Daoy (cell line): ENCODE measurements at places on chromosomes 16 and 17. TPM values are rescaled to one million over a fixed set of nuclear protein-coding genes. Genes with fewer than 3 reads are reported as not detected.

- DNase-seq: peak; percentile 37
Observed at GRCh38 chr16:84220851-84221250, 19.0 kb downstream of the KCNG4 start.

DNA sequence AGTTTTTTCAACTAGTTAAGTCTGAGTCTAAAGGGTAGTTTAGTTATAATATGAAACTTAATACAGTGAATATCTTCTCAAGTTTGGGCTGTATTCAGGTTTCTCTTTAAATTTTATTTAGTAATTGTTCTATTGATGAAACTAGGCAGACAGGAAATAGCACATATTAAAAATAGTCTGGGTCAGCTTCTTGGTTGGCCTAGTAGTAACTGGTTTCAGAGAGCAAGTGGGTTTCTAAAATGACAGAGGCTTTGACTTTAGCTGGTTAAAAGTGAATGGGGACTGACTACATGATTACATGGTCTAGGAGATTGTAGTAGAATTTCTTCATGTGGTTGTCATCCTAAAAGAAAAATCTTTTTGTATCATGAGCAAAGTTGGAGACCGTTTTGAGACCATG is 46.8 kb downstream of the OMG start:
- no peak for DNase-seq

DNA sequence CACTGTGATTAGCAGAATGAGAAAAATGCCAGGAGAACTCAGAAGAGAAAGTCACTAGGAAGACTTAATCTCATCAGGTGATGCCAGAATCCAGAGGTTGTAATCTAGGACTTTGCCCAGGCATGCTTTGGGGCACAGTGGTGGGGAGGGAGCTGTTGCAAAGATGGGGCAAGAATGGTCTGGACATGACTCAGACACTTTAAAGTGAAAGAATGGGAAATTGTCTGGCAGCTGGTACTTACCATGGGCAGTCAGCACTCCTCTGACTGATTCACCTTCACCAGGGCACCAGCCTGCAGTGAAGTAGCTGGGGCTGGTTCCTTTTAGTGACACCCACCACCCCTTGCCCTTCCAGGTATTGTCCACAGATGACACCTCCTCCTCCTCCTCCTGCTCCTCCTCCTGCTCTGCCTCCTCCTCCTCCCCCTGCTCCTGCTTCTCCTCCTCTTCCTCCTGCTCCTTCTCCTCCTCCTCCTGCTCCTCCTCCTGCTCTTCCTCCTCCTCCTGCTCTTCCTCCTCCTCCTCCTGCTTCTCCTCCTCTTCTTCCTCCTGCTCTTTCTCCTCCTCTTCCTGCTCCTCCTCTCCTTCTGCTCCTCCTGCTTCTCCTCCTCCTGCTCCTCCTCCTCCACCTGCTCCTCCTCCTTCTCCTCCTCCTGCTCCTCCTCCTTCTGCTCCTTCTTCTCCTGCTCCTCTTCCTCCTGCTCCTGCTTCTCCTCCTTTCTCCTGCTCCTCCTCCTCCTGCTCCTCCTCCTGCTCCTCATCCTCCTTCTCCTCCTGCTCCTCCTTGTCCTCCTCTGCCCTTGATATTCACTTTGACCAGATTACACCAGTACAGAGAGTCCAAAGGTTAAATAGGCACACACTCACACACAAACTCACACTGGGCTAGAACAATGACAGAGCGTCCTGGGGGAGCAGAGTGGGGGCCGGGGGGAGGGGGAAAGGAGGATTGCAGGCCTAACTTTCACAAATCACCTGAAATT is at the start of gene CHD9NB:
Gene CHD9NB (minus strand): TSS at position 379 of the 983 bp plus-strand sequence. CDS start 8,739 bp downstream, outside the sequence.
- DNase-seq: peak; percentile 69

TRPV2 gene
- total RNA-seq: 0.06 and 2.3 TPM in 2 replicates

GCGR gene
- not detected in 2 replicates for total RNA-seq

DNA sequence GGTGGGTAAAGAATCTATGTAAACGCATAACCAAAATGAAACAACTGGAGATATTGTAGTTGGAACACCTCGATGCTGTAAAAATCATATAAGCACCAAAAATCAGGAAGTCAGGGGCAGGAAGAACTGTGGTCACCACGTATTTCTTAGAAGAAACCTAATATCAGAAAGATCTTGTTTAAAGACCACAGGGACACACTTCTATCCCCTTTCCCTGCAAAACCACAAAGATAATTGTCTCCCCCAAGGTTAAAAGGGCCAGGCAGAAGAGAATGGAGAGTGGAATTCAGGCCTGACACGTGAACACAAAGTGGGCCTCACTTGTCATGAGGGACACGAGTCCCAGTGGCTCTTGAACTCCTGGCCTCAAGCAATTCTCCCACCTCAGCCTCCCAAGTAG is 68.1 kb downstream of the GSG1L start:
- no peak for DNase-seq

DNA sequence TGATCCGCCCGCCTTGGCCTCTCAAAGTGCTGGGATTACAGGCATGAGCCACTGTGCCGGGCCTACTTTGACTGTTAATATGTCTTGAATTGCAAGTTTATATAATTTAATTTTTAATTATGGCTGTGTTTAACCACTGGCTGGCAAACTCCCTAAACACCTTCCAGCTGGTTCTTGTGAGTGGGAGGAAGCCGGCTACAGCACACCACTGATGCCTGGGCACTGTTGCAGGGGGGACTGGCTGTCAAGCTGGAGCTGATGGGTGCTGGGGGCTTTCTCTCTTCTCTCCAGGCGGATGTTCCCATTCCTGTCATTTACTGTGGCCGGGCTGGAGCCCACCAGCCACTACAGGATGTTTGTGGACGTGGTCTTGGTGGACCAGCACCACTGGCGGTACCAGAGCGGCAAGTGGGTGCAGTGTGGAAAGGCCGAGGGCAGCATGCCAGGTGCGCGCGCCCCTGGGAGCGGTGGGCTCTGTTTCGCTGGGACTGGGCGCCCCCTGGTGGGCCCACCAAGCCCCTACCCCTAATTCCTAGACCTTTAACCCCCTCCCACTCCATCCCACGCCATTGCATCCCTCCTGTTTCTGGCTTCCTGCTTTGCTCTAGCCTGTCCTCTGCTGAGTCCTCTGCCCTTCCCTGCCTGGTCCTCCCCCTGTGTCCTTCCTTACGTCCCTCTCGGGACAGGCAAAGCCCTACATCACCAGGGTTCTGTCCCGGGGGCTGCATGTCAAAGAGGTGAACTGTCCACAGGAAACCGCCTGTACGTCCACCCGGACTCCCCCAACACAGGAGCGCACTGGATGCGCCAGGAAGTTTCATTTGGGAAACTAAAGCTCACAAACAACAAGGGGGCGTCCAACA is 9.5 kb downstream of the TBX21 start:
- DNase-seq: peak; percentile 57

GRCh38 chr16:70302745-70303144 is 3.8 kb downstream of the DDX19B start:
- DNase-seq: no peak

GRCh38 chr16:31386157-31386984 is 6.8 kb upstream of the ITGAD start:
- DNase-seq: peak; percentile 74

- no peak for DNase-seq
Observed at GRCh38 chr16:12496186-12496585, 307.5 kb downstream of the CPPED1 start.

GRCh38 chr17:56770427-56770826 is 63.3 kb downstream of the C17orf67 start:
- no peak for DNase-seq

DNA sequence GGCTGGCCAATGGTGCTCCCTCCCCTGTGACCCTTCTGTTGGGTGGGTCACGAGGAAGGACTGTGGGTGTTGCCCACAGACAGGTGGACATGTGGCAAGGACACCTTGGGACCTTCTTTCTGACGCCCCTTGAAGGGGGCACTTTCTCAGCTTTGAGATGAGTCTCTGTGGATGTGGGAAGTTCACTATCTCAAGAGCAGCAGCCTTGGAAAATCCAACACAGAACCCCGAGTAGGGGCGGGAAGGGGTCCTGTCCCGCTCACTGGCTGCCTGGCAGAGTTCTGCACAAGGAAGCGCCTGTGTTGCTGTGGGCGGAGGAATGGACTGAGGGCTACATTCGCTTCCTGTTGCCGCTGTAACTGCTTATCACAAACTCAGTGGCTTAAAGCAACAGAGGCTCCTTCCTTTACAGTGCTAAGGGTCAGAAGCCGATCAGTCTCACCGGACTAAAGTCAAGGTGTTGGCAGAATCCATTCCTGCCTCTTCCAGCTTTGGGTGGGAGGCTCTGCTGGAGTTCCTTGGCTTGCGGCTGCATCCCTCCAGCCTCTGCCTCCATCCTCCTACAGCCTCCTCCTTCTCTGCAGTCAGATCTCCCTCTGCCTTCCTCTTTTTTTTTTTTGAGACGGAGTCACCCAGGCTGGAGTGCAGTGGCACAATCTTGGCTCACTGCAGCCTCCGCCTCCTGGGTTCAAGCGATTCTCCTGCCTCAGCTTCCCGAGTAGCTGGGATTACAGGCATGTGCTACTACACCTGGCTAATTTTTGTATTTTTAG is 305.2 kb downstream of the SEC14L1 start:
- no peak for DNase-seq

GRCh38 chr17:39639566-39640458 is 2.9 kb downstream of the STARD3 start:
- DNase-seq: no peak

GRCh38 chr17:56310782-56311181 is 157.5 kb downstream of the ANKFN1 start:
- DNase-seq: no peak

GRCh38 chr17:41013606-41014005 is 4.7 kb upstream of the KRTAP3-1 start:
- DNase-seq: no peak

GRCh38 chr16:68452176-68452575 is 3.9 kb upstream of the SMPD3 start:
- no peak for DNase-seq

BICDL2 gene
- not detected in 2 replicates for total RNA-seq

DNA sequence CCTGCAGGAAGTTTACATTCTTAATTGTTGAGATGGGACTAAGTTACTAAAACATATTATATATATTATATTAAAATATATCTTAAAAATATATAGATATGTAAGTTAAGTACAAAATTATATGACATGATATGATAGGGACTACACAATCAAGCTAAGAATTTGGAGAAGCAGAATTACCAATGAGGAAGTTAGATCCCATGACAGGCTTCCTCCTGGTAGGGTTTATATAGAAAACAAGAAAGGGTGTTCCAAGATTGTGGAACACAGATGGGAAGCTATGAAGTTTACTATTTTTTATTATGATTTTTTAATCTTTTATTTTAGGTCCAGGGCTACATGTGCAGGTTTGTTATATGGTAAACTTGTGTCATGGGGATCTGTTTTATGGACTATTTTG is 260.8 kb upstream of the ZFHX3 start:
- no peak for DNase-seq

MED13 gene
- 20.3 and 31.6 TPM in 2 replicates for total RNA-seq

DNA sequence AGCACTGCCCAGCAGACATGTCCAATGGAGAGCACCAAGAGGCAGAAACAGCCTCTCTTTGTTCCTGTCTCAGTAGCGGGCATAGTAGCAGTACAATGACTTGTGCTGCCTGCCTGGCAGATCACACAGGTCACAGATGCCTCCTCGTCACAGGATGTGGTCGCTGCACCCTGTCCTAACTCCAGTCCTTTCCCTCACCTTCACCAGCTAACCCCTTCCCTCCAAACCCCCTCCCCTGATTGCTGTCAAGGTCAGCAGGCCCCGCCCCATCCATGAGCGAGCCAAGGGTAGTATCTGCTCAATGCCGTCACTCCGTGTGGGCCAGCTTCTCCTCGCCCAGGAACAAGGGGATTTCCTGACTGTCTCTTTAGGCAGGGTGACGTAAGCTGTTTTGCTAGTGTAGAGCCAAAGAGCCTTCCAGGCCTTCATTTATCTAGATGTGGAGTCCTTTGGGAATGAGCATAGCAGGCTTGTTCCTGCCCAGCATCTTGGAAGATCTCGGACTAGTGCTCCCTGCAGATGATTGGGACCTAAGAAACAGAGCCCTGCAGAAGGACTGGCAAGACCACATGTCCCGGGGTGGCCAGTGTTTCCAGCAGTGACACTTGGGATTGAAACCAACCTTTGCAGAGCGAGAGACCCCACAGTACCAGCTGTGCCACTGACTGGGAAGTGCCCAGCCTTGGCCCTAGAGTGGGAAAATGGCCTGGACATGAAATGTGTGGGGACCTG is 75.9 kb upstream of the TNRC6C start:
- DNase-seq: peak; percentile 93

DNA sequence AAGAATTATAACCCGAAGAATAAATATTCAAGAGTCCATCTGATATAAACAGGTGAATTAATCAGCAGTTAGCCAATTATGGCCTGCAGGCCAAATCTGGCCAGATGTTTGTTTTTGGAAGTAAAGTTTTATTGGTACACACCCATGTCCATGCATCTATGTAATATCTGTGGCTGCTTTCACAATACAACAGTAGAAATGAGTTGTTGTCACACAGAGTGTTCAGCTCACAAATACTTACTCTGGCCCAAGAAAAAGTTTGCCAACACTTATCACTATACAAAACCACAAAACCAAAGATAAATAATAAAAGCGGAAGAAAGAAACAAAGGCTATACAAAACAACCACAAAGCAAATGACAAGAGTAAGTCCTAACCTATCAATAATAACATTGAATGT is 109.4 kb downstream of the CDYL2 start:
- DNase-seq: no peak

DNA sequence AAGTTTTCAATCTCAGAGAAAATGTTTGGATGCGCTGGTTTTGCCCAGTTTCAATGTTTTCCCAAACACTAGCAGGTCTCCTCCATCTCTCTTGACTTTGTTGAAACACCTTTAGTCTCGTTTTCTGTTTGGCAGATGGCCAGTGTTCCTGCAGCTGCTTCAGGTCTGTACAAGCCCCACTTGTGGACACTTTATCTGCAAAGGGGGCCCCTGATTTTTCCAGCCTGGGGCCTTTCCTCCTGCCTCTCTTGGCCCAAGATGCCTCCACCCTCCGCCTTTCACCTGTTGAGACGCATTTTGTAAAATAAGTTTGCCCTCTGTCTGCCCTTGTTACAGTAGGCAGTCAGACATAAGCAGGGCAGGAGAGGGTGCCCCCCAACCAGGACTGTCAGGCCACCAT is 21.8 kb upstream of the PRM1 start:
- no peak for DNase-seq
